Esophagus squamous epithelium (tissue), 5 donors: ENCODE measurements at places on chromosomes 5 and 9. TPM values are rescaled to one million over a fixed set of nuclear protein-coding genes. Genes with fewer than 3 reads are reported as not detected.
A peak's percentile ranks its signal among the peaks of the same experiment; 100 is the strongest.

Gene LCNL1
- not detected for total RNA-seq

Gene FUBP3
- total RNA-seq, result 30.3 TPM

Gene GRXCR2
- not detected for total RNA-seq

Gene TRIM41
- 12.7 TPM for total RNA-seq

DNA sequence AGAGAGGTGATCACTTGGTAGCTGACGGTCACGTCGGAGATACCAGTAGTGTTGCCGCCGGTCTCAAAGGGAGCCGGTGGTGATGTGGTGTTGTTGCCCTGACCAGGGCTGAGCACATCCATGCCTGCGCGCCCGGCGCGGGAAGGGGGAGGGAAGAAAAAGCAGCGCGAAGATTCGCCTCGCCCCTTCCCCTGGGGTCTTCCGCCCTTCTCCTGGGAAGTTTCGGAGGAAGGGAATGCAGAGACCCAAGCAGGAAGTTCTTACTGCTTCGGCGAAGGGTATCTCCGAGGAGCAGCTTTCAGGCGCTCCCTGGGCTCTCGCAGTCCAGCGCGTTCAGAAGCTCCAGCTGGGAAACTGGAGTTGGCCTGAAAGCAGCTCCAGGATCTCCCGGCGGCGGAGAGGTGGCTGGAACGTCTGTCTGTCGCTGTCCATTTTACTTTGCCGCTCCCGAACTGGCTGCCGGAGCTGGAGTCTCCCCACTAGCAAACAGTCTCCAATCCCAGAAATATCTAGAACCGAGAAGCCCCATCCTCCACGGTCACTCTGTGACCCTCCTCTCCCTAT lies 565 bp downstream of the HTR1A start:
- no peak for DNase-seq
- H3K27me3 ChIP-seq, result peaks cover 6% of the 10 kb centered on the region
- no peaks in the 10 kb centered on the region for H3K36me3 ChIP-seq
- H3K27ac ChIP-seq, result no peak overlapping the region
- H3K4me3 ChIP-seq, result no peak overlapping the region

- H3K4me1 ChIP-seq, result no peaks in the 10 kb centered on the region
- no peaks in the 10 kb centered on the region for H3K27me3 ChIP-seq
- H3K36me3 ChIP-seq, result no peaks in the 10 kb centered on the region
- no peak overlapping the region for H3K27ac ChIP-seq
- no peak for DNase-seq
- H3K4me3 ChIP-seq, result no peak overlapping the region
Observed at GRCh38 chr5:34574936-34575467, 81.1 kb upstream of the RAI14 start.

DNA sequence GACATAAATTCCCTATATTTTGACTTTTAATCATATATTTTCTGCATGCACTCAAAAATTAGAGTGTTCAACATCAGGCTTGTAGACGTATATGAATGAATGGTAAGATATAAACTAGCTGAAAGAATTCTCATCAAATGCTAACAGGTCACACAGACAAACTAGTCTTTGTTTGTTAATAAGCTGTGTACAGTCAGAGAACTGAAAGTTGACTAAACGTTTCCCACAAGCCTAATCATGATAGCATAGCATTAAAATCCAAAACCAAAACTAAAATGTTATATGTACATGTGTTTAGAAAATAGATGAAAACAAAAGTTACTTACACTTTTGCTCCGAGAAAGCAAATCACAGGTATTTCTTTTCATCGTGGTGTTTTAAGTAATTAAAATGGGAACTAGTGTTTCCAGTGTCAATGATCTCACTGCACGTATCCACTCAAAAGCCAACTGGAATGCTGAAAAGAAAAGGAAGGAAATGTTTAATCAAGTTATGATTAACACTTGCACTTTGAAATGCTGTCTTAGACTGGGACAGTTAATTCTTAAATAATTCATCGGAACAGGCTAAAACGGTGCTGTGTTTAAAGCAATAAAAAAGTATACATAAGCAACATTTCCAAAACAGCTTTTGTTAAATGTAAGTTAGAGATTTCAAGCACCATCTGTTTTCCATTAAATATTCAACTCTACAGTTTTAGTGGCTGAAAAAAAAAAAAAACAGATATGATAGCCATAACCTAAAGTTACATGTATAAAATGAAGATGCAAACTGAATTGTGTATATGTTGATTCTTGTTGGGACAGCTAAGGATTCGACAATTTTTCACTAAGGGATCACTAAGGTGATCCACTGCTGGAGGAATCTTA lies 291.9 kb upstream of the PDE4D start:
- DNase-seq, result no peak
- H3K4me1 ChIP-seq, result no peaks in the 10 kb centered on the region
- H3K36me3 ChIP-seq, result no peaks in the 10 kb centered on the region
- H3K4me3 ChIP-seq, result no peak overlapping the region
- no peak overlapping the region for H3K27ac ChIP-seq
- H3K27me3 ChIP-seq, result no peaks in the 10 kb centered on the region

GRCh38 chr5:52073993-52074689 lies 690.9 kb downstream of the ISL1 start:
- H3K27ac ChIP-seq, result no peak overlapping the region
- no peaks in the 10 kb centered on the region for H3K4me1 ChIP-seq
- no peaks in the 10 kb centered on the region for H3K27me3 ChIP-seq
- no peak overlapping the region for H3K4me3 ChIP-seq

DNA sequence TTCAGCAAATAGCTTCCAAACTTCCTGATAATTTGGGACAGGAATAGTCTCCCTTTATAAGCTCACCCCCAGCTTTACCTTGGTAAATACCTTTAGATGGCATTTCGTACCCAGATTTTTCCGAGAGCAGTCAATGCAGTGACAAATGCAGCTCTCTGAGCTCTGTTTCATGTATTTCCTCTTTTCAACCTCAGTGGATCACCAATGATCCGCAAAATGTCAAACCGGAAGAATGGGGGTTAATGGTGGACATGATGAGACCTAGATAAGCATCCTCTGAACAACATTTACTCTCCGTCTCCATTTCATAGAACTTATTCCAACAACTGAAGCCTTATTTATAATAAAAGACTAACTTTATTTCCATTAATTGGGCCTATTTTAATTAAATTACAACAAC lies 227.3 kb downstream of the MCTP1 start:
- no peak for DNase-seq
- H3K27me3 ChIP-seq, result no peaks in the 10 kb centered on the region
- H3K36me3 ChIP-seq, result no peaks in the 10 kb centered on the region
- H3K4me3 ChIP-seq, result no peak overlapping the region

DNA sequence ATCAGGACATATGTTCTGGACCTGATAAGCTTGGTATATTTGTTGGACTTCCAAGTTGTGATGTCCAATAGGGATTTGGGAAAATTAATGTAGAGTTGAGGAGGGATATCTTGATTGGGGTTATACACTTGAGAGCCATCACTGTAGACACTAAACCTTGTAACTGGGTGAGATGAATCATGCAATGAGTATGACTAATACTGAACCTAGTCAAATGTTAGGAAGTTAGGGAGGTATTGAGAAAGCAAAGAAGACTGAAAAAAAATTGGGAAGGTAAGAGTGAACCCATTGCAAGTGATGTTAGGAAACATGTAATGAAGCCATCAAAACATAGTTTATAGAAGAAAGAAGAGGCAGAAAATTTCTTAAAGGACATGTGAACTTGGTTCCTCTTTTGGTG lies 668.4 kb upstream of the CDH9 start:
- no peaks in the 10 kb centered on the region for H3K27me3 ChIP-seq
- no peaks in the 10 kb centered on the region for H3K4me1 ChIP-seq
- no peak overlapping the region for H3K27ac ChIP-seq
- H3K36me3 ChIP-seq, result no peaks in the 10 kb centered on the region
- no peak for DNase-seq

GRCh38 chr9:79221084-79221483 lies 350.7 kb upstream of the TLE4 start:
- no peaks in the 10 kb centered on the region for H3K36me3 ChIP-seq
- DNase-seq, result no peak
- no peak overlapping the region for H3K4me3 ChIP-seq
- H3K27me3 ChIP-seq, result no peaks in the 10 kb centered on the region

DNA sequence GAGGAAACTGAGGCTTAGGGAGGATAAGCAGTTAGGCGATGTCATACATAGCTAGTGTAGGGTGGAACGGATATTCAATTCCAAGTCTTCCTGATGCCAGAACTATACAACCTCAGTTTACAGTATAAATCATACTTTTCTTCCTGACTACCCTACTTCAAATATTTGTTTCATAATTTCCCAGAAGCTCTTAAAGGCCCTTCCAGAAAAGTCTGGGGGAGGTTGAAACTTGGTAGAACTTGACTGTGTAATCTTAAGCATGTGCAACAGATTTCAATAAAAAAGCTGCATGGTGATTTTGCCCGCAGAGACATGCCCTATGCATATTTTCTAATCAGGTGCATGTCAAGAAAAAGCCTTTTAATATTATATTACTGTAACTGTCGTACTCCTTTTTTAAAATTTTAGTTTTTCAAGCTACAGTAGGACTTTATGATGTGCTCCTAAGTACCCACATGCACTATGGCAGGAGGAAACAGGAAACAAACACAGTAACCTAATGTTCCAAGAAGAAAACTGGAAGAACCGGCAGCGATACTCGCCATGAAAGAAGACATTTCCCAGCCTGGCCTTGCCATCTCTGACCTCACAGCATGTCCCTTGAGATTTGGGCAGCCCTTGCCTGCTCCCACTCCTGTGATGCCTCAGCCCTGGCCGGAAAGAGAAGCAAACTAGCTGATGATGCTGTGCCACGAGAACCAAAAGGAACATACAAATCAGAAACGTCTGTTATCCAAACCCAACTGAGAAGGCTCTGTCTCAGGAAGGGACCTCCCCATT lies 266.0 kb downstream of the EFNA5 start:
- no peaks in the 10 kb centered on the region for H3K27me3 ChIP-seq
- no peak overlapping the region for H3K4me3 ChIP-seq
- H3K4me1 ChIP-seq, result peaks cover 54% of the 10 kb centered on the region

DNA sequence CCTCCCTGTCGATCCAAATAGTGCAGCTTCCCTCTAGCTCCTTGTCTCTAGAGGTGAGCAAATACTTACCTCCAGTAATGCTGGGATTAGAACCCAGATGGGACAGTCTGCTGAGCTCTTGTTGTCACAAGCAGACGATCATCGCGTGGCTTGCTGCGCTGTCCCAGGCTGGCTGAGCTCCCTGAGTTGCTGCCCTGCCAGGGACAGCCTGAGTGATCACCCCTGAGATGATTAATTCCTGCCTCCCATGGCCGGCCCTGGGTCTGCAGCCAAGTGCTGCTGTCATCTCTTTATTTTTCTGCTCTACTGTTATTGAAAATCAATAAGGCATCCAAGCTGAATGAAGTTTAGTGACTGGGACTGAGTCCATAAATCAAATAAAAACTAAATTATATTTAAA lies 94.0 kb upstream of the ALDH1B1 start:
- no peaks in the 10 kb centered on the region for H3K27me3 ChIP-seq
- no peaks in the 10 kb centered on the region for H3K4me1 ChIP-seq
- no peaks in the 10 kb centered on the region for H3K36me3 ChIP-seq
- H3K27ac ChIP-seq, result no peak overlapping the region
- no peak for DNase-seq

- H3K36me3 ChIP-seq, result no peaks in the 10 kb centered on the region
- no peaks in the 10 kb centered on the region for H3K27me3 ChIP-seq
- H3K27ac ChIP-seq, result no peak overlapping the region
- no peak overlapping the region for H3K4me3 ChIP-seq
Observed at GRCh38 chr5:108420755-108421154, 38.9 kb upstream of the FBXL17 start.

DNA sequence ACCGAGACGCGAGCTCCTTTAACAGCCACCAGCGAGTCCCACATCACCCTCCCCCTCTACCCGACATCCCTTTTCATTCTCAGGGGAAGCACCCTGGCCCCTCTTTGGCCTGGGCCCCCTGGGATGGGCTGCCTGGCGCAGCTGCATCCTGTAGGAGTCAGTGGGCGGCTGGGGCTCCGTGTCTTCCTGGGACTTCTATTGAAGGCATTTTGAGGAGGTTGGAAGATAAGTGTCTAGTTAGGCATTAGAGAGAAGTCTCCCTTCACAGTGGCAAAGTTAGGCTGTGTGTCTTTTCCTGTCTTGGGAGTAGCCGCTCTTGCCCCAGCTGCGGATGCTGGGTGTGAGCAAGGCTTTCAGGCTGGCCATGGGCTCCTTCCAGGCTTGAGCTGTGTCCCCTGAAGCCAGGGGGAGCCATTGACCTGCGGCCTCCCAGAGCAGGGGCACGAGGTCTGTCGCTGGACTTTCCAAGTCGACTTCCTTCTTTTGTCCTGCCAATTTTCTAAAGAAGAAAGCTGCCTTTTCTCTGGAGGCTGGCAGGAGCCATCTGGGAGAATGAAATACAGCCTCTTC lies 18.6 kb upstream of the NKD2 start:
- peak overlapping the region; percentile 36 for H3K27ac ChIP-seq
- H3K4me3 ChIP-seq, result no peak overlapping the region
- DNase-seq, result no peak
- H3K36me3 ChIP-seq, result no peaks in the 10 kb centered on the region
- H3K4me1 ChIP-seq, result no peaks in the 10 kb centered on the region
- no peaks in the 10 kb centered on the region for H3K27me3 ChIP-seq

DNA sequence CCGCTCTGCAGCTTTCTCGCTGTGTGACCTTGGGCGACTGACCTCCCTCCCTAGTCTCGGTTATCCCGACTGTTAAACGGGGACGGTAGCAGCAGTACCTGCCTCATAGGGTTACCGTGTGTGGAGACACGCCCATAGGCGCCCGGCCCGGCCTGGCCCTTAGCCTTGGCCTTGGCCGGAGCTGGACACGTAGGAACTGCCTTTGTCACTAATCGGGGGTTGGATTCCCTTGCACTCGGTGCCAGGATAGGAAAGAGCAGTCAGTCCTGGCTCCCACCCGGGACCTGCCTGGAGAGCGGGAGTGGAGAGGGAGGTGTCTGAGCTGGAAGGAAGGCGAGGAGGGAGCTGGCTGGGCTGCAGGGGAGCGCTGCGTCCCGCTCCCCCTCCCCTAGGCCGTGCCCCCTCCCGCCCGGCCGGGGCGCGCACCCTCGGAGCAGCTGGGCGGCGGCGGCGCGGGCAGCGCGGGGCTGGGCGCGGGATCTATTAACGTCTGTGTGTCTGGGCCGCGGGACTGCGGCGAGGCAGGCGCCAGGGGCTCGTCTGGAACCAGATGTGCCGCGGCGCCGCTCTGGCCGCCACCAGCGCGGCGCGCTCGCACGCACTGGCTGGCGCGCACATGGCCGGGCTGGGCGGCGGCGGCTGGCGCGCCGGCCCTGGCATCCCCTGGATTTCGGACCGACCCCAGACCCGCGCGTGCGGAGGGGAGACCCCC lies 31.7 kb downstream of the PRRX2 start:
- H3K4me1 ChIP-seq, result peaks cover 22% of the 10 kb centered on the region
- no peak for DNase-seq
- H3K4me3 ChIP-seq, result peak overlapping the region; percentile 73
- no peaks in the 10 kb centered on the region for H3K27me3 ChIP-seq
